ENCODE measurements at places on chromosomes 2 and 18.
A peak's percentile ranks its signal among the peaks of the same experiment; 100 is the strongest.

- DNase-seq: no peak
These were observed 105.9 kb upstream of the RBBP8 start for GRCh38 chr18:22827216-22827615.

DNA sequence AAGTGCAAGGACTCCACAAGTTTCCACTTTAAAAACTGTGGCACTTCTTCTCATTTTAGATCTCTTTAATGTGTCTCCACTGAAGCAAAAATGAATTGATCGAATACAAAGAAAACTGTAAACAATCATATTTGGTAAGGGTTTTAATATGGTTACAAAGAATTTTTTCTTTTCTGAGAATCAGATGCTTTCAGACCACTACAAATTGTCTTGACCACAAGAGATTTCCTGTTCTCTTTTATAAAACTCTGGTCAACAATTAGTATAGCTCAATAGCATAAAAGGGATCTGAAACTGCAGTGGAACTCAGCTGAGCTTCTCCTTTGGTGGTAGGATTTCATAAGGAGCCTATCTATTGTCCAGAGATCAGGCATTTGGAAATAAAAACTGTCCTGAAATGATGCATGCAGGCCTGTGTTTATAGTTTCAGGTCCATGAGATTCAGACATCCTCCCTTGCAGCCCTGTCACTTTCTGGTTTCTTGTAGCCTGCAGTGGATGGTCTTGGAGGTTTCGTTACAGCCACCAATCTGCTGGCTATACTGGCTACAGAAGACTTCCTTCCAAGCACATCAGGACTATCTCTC is 120.0 kb downstream of the DOCK10 start:
- DNase-seq: no peak

- no peak for DNase-seq
These were observed 9.9 kb downstream of the DYSF start for GRCh38 chr2:71463342-71463654.

- DNase-seq: no peak
These were observed 86.8 kb downstream of the FMNL2 start for GRCh38 chr2:152421521-152422370.

GRCh38 chr2:69285379-69285894 is 101.6 kb downstream of the GFPT1 start:
- no peak for DNase-seq

- no peak for DNase-seq
These were observed 263.5 kb upstream of the SIX2 start for GRCh38 chr2:45272549-45273265.

DNA sequence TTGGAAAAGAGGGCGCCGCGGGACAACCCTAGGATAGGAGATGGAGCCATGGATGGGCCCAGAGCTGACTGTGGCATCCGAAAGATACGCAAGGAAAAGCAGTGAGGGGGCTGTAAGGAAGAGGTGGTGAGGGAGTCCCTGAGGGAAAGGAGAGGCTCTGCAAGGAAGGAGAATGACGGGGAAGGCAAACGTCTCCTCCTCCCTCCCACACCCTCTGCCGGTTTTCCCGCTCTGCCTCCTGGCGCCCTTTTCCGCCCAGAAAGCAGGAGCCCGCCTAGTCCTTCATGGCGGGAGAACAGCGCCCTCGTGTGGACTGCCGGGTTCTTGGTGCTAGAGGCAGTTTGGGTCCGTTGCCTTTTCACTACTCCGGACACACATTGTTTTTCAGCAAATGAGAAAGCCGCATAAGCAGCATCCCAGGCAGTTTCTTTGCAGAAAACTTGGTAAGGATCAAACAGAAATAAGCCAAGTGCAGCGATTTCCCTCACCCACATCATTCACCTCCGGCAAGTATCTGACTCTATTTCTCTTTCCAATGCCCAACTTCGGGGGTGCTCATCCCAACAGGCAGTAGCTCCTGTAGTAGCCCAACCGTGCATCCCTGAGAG is 200.4 kb downstream of the INO80D start:
- peak; percentile 71 for DNase-seq

DNA sequence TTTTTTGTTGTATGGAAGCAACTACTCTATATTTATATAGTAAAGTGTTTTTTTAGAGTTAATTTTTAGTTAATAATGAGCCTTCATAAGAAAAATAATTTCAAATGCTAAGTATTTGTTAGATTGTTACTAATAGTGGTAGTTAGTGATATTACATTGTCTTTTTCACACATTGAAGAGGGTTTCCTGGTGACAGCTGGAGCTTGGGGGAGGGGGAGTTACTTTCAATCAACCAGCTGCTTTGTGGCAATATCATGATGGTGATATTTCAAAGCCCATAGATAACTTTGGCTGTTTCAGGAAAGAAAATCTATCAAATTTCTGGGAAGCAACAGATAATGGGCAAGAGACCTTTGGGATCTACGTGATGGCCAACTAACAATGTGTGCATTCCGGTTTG is 4.1 kb downstream of the RHBDD1 start:
- no peak for DNase-seq

GRCh38 chr2:201280191-201281040 is 20.1 kb downstream of the CASP8 start:
- no peak for DNase-seq

DNA sequence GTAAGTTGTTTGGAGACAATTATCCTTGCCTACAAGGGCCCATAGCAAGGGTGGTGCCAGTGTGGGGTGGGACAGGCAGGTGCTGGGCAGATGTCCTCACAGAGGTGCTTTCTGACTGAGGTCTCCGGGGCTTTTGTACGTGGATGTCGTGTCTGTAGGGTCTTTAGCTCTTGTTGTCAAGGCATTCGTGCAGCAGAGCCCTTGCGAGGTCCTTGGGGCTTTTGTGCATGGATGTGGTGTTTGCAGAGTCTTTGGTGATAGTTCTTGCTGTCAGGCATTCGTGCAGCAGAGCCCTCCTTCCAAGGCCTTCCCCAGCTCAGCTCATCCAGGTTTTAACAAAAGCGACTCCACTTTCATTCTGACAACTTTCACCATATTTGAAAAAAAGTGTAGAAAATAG is 116.0 kb upstream of the TMEM18 start:
- DNase-seq: no peak

DNA sequence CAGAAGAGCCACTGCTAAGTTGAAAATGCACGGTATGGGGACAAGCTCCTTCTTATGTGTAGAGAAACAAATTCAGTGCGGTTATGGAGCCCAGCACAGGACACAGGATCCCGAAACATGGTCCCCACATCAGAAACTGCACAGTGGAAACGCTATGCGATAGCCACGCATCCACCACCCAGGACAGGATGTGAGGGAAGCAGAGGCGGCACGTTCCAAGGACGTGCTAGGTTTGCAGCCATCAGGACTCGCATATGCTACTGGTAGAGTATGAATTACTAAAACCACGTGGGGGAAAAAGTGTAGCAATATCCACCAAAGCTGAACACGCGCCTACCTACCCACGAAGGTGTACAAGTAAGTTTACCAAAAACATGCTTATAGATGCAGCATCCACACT is 34.7 kb upstream of the SNTG2 start:
- no peak for DNase-seq

DNA sequence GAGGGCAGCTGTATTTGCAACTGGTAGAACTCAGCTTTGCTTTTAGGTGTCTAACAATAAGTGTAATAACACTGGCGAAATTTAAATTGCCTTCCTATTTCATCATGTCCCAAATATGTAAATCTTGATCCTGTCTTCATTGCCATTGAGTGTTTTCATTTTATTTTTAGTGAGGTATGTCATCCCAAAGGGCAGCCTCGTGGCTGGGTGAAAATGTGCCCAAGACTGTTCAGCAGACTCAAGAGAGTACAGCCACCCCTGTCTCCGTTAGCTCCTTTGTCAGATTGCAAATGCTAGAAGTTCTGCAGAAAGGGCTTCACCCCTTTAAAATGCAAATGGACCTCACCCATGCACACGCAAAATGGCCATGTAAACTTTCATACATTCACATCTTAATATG is 278.8 kb downstream of the RND3 start:
- DNase-seq: no peak

GRCh38 chr2:210919128-210919527 is 362.7 kb downstream of the CPS1 start:
- no peak for DNase-seq

DNA sequence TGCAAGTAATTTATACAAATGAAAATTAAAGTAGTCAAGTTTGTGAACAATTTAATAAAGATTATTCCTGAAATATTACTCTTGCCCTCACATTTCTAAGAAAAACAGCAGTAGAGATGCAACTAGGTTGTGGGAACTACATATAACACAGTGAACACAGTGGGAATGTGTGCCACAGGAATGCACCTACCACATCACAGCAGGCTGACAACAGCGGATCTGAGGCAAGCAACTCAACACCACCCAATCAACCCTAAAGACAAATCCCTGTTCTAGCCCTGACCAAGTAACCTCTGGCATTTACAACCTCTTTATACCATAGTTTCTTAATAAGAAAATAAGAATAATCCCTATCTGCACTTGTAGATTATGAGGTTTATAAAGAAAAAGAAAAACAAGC is 23.4 kb downstream of the MBOAT2 start:
- DNase-seq: no peak

DNA sequence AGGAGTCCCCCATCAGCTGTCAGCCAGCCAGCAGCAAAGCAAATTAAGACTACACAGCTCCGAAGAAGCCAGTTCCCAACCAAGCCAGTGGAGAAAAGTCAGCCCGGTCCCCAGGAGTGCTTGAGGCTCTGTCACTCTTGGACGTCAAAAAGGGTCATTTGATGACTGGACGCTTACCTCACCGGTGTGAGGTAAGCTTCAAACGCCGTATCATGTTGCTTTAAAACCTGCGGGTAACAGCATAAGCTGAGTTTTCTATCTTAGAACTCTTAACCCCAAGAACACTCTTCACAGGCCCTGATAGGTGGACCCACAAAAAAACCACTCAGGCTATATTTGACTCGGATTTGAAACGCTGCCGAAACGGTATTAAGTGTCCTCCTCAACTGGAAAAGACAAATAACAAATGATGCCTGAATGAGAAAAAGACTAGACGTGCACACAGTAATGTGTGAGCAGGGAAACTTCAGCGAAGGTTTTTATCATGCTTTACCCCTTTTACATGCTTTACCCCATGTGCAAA is 682 bp upstream of the LNPK start:
- DNase-seq: no peak

- DNase-seq: no peak
These were observed 28.7 kb upstream of the LRRC30 start for GRCh38 chr18:7202169-7202568.

- no peak for DNase-seq
These were observed 238.8 kb downstream of the RNF152 start for GRCh38 chr18:61653823-61654551.

DNA sequence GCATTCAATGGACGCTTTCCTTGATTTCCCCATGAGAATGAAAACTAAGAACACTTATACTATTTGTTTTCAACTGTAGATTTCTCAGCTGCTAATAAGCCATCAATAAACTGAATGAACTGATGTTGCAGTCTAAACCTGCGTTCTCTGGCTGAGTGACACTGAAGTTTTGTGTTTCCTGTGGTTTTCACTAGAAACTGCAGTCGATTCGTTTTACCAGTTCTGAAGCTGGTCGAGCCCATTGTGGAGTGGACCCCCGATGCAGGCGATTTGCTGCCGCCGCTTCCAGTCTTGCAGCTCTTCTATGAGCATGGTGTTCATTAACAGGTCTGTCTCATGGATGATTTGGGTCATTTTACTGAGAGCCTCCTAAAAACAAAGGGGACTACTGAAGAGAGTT is 50.6 kb upstream of the STAT1 start:
- DNase-seq: peak; percentile 7

DNA sequence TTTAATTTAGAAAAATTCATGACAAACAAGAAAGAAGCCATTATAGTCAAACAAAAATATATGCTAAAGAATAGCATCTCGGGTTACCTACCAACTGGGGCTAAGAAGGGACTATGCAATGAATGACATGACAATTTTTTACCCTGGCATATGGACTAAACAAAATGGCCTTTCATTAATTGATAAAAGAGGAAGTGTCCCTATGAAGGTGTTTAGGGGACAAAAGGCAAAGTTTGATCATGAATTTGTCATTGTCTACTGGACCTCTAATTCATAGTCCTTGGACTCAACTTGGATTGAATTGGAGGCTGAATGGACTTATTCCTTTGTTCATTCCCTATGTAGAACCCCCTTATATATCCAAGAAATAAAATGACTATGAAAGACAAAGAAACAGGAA is 12.7 kb downstream of the MAIP1 start:
- no peak for DNase-seq

- DNase-seq: no peak
These were observed 92.2 kb upstream of the MBOAT2 start for GRCh38 chr2:9095690-9096089.

DNA sequence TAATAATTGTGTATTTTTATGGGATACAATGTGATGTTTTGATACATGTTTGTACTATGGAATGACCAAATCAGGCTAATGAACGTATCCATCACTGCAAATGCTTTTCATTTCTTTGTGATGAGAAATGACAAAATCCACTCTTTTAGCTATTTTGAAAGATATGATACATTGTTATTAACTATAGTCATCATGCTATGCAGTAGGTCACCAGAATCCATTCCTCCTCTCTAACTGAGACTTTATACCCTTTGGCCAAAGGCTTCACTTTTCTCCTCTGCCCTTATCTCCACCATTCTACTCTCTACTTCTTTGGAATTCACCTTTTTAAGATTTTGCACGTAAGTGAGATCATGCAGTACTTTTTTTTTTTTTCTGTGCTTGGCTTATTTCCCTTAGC is 44.5 kb upstream of the TMEM17 start:
- DNase-seq: no peak

DNA sequence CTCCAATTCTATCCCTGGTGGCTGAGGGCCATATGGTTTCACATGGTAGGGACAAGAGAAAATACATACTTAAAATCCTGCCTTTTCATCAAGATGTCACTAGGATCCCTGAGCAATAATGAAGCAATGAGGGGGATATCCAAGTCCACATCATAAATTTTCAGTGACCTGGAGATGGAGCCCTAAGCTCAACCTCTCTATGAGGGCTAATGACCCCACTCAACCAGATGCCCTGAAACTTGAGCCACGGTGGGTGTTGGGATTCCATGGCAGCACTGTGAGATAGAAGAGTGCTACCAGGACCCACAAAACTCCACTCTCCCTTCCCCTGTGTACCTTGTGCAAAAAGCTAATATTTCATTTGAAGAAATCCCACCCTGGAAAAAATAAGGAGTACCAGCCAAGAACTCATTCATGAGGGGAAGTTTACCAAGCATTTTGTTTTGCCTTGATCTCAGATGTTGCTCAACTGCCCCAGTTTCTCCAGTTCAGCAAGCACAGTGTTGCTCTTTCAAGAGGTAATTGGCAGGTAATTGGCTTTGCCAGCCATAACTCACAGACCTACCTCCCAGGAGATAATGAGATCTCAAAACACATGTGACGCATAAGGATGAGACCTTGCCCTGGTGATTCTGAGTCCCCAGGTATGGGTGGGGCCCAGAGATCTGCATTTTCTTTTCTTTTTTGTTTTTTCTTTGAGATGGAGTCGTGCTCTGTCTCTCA is 51.0 kb upstream of the TTC39C start:
- DNase-seq: no peak

- no peak for DNase-seq
These were observed 13.1 kb downstream of the ASPRV1 start for GRCh38 chr2:69948032-69948962.

- DNase-seq: no peak
These were observed 55.1 kb upstream of the SERTAD2 start for GRCh38 chr2:64708829-64709228.

GRCh38 chr2:217147818-217148217 is 288.0 kb upstream of the TNP1 start:
- DNase-seq: no peak
